HT1080 (cell line): ENCODE measurements at places on chromosomes 5 and 9.

GRCh38 chr5:167546270-167546669, 745.2 kb upstream of the WWC1 start:
- DNase-seq, result no peak

GRCh38 chr5:148962761-148963324, 100.0 kb downstream of the SH3TC2 start:
- DNase-seq, result no peak

DNA sequence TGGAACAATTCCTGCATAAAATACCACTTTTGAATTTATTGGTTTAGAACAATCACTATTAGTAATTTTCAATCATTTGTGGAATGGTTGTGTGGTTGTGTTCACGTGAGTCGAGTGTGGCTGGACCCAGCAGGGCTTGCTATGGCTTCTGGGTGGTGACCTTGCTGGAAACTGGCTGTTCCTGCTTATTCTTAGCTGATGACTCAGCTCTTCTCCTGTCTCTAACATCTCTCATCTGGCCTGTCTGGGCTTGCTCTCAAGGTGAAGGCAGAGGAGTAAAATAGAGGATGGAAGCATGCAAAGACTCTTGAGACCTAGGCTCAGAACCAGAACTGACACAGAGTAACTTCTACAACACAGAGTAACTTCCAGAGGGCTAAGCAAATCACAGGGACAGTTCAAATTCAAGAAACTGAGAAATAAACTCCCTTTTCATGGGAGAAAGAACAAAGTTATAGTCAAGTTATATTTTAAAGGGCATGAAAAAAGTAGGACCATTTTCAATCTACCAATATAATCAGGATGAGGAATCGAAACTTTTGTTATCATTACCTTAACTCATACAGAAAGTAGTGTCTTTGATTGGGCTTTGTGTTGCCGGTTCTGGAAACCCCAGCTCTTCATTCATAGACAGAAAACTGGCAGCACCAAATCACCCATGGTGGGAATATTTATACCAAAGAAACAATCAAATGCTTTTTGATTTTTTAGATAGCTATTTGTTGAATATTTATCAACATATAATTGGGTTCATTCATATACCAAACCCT, 665.1 kb downstream of the CDH18 start:
- peak; percentile 73 for DNase-seq

DNA sequence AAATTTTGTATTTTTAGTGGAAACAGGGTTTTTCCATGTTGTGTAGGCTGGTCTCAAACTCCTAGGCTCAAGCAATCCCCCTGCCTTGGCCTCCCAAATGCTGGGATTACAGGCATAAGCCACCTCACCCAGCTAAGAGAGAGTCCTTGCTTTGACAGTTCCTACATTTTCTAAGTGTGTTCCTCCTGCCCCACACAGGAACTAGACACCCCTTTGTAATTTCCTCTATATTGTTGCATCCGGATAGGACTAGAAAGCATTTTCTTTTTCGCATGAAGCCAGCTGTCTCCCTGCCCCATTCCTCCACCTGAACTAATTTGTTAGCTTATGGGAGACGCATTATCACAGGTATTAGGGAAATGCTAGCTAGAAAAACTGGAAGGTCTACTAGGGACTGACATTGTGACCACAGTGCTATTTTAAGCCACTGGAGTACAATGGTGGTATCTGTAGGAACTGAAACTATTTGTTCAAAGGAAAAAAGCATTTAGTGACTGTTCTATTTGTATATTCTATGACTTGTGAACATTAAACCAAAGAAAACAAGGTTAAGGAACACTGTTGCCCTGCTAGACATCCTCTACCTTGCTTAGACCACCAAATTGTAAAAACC, 214.1 kb downstream of the SMARCA2 start:
- DNase-seq, result no peak

DNA sequence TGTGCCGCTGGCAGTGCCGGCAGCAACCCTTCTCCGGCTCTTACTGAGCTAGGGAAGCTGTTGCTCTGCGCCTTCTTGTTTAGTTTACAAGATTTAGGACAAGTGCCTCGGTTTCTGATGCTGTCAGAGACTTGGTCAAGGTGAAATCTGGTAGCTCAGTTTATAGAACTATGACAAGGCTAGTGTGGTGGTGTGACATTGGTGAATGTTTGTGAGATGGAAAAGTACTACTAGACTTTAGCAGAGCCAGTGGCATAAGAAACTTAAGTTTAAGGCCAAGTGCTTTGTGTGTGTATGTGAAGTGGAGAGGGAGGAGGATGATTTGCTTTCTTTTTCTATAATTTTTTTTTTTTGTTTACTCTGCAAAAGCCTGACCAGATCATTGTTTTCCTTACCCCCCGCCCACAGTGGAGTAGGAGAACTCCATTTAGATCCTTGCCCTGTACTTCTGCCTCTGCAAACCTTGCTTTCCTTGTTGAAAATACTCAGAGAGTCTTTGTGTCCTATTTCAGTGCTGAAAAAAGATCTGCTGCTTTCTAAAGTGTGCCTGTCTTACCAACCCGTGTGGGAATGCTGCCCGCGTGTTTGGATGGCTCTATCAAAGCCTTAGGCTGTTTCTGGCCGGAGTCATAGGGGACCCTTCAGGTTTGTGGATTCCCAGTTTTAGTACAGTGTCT, 75.9 kb downstream of the TRIO start:
- DNase-seq, result no peak

GRCh38 chr9:19030899-19031298, 2.1 kb downstream of the SAXO1 start:
- DNase-seq, result no peak

- DNase-seq, result no peak
These were observed 133.1 kb downstream of the RORB start for GRCh38 chr9:74630228-74630627.

- no peak for DNase-seq
These were observed 21.4 kb downstream of the GLRA1 start for GRCh38 chr5:151903243-151903653.

- DNase-seq, result no peak
These were observed 57.3 kb upstream of the LHFPL2 start for GRCh38 chr5:78705826-78706225.

DNA sequence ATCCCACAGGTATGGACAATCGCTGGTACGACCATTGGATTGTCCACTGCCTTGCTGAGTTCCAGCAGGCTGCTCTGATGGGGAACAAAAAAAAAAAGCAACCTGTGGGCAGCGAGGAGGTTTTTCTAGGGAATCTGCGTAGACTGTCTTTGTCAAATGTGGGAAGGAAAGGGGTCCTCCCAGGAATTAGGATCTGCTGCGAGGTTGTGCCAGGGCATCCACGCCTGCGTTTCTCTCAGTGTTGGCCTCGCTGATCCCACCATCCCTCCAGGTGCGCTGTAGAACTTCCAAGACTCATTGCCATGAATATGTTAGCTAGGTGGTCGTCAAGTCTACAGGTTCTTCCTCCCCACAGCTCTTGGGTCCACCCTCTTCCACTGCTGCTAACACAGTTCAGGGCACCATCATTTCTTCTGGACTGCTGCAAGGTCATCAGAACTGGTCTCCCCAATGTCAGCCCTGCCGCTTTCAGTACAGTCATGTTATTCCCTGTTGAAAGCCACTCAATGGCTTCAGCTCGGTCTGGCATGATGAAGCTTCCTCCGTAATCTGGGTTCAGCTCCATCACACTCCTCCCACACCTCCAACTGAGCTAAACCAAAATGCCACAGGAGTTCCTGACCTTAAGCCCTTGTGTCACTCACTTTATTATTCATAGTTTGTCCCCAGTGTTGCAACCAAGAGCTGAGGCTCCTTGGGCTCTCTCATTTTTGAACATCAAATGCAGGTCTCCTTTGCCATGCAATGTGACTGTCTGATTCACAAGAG, 79.5 kb upstream of the DMRT1 start:
- DNase-seq, result no peak

GRCh38 chr5:68253624-68254585, 38.3 kb downstream of the PIK3R1 start:
- DNase-seq, result no peak

DNA sequence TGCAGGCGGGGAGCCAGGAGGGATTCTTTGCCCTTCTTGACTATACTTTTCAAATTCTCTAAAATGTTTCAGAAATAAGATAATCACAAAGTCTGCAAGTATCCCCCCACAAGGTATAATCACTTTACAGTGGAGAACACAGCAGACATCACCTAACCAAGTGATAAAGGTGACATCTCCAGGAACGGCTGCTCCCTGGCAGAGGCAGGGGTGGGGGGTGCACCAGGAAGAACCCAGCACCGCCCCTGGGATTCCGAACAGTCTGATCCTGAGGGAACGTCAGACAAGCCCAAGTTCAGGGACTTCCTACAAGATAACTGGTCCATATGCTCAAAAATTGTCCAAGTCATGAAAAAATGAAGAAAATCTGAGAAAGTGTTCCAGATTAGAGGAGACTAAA, 85.4 kb downstream of the HSD17B3 start:
- DNase-seq, result no peak

- DNase-seq, result no peak
These were observed 49.2 kb upstream of the NTRK2 start for GRCh38 chr9:84620338-84620737.

GRCh38 chr5:138926257-138926656, 51.1 kb upstream of the LRRTM2 start:
- DNase-seq, result no peak

DNA sequence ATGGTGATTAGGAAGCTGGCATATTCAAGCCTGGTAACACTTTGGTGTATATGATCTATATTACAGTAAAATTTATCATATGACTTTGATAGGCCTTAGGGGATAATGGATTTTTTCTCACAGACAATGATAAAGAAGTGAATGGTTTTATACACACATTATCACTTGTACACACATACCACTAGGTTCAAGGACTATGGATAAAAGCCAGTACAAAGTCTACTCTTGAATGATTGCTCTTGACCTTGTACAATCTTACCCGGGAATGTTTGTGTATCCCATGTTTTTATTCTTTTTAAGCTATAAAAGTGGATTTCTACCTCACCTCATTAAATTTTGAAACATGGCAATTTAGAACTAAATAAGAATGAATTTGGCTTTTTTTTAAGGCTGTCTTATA, 414.5 kb upstream of the ADAMTSL1 start:
- DNase-seq, result no peak

- no peak for DNase-seq
These were observed 95.3 kb downstream of the PRRT1B start for GRCh38 chr9:131640438-131641137.

DNA sequence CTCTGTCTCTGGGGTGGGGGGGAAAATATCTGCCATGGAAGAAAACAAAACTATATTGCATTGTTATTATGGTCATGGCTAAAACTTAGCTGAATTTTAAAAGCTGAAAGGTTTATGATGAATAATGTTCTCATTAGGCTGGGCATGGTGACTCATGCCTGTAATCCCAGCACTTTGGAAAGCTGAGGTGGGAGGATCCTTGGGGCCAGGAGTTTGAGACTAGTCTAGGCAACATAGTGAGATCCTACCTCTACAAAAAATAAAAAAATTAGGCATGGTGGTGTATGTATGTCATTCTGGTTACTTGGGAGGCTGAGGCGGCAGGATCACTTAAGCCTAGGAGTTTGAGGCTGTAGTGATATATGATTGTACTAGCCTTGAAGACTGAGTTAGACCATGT, 44.5 kb downstream of the IPO11 start:
- DNase-seq, result peak; percentile 55

GRCh38 chr5:29252390-29252789, 1941.1 kb upstream of the CDH6 start:
- no peak for DNase-seq

DNA sequence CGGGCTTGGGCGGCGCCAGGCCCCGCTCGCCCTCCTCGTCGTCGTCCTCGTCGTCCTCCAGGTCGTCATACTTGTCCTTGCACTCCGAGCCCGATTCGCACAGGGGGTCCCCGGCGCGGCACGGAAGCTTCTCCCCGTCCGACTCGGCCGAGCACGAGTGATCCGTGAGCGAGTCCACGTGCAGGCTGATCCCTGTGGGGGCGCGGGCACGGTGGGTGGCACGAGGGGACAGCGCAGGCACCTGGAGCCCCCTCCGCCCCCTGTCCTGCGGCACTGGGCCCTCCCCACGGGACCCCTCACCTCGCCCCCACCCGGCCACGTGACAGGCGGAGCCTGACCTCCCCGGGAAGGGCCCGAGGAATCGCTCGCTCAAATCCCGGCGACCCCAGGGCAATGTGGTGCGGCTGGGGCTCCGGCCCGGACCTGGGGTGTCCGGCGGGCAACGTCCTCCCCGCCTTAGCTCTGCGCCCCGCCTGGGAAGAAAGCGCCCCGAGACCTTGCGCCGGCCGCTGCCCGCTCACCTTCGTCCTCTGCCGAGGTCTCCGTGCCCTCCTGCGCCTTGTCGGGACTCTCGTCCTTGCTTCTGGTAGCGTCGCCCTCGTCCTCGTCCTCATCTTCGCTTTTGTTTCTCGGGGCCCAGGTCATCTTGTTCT, 2.5 kb downstream of the IRX2 start:
- DNase-seq, result no peak

DNA sequence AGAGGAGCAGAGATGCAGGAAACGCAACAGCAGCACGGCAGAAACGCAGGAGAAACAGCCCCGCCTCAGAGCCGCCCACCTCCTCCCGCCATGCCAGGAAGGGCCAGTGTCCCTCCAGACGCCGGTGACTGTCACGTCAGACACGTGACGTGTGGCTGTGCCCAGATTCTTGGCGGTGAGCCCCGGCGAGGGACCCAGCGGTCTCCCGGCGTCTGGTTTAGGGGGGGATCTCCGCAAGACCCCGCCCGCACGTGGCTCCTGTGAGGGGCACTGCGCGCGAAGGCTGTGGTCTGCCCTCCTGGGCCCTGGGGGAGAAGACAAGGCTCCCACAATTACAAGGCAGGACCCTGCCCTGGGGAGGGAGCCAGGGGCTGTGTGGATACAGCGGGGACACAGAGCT, 2.4 kb upstream of the LCN8 start:
- DNase-seq, result no peak

- DNase-seq, result peak; percentile 39
These were observed 119.8 kb downstream of the EBF1 start for GRCh38 chr5:158979749-158980521.
